Right renal cortex interstitium (tissue), 3 donors: ENCODE measurements at places on chromosomes 2 and 18. TPM values are rescaled to one million over a fixed set of nuclear protein-coding genes. Genes with fewer than 3 reads are reported as not detected.

- DNase-seq: no peak
Observed at GRCh38 chr2:147479358-147479757, 365.5 kb upstream of the ACVR2A start.

DNA sequence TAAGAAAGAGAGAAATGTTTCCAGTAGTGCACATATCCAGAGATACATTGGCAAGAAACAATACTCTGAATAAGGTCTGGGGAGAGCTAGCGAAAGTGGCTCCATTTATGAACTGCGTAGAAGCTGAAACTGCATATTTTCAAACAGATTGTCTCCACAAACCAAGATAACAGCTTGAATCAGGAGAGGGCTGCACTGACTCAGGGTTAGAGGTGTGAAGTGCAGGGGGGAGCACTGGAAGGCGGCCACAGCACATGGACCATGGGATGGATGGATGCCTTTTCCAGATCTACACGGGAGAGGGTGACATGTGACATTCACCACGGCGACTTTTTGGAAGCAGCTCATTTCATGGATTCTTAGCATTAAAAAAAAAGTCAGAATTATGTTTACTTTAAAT lies 729.4 kb downstream of the RNF144A start:
- DNase-seq: no peak

Gene C2orf66
- 0.35 TPM for polyA plus RNA-seq

- DNase-seq: no peak
Observed at GRCh38 chr2:159635006-159635789, 18.9 kb upstream of the BAZ2B start.

DNA sequence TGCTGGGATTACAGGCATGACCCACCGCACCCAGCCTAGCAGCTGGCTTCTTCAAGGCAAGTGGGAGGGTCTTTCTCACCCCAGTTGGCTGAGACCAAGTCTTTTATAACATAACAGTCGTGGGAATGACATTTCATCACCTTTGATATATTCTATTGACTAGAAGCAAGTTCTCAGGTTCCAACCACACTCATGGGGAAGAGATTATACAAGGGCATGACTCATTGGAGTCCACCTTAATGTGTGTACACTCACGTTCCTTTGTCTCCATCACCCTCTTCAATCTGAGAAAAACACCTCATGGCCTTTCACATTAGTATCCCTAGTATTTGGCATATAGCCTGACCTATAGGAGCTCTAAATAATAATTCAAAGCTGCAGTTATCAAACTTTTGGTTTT lies 2.8 kb upstream of the BBS5 start:
- no peak for DNase-seq

Gene TBR1
- polyA plus RNA-seq: not detected

- no peak for DNase-seq
Observed at GRCh38 chr2:234304950-234305349, 191.9 kb downstream of the ARL4C start.

Gene CDKL4
- 0.81 TPM for polyA plus RNA-seq

DNA sequence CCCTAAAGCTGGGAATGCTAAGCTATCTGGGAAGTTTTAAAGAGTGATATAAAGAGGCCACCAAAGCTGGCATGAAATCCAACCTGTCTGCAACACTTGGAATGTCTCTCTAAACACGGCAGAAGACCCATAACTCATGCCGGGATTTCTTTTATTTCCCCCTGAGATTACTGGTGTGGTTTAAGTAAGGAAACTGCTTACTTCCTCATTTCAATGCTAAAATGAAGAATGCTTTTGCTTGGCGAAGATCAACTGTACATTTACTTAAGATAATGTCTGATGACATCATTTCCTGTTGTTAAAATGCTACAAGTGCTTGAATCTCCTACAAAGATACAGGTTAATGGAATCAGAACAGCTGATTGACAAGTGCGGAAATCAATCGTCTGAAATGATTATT lies 353.8 kb upstream of the SALL3 start:
- no peak for DNase-seq

DNA sequence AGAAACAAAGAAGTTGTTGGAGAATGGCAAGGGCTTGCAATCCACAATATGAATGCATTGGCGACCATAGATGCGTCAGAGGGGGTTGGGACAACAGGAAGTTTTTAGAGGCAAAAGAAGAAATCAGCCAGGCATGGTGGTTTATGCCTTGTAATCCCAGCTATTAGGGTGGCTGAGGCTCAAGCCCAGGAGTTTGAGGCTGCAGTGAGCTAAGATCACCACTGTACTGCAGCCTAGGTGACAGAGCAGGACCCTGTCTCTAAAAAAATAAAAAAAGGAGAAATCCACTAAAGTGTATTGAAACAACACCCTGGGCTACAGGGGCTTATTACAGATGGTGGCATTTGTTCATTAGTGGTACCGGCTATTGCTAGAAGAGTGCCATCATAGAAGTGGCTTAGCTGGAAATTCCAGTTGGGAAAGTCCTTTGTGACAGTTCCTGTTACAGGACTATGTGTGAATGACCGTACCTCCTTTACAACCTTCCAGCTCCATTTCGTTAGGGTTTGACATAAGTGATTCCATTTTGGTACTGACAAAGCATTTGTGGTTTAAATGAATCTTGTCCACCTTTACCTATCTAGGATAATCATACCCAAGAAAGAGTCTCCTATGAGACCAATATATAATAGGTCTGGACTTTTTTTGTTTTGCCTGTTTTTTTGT lies 10.7 kb upstream of the WDSUB1 start:
- no peak for DNase-seq

- no peak for DNase-seq
Observed at GRCh38 chr2:220930271-220931076, 641.6 kb downstream of the EPHA4 start.

- no peak for DNase-seq
Observed at GRCh38 chr2:217614498-217614897, 388.3 kb downstream of the TNS1 start.

Gene TUBB6
- polyA plus RNA-seq: 54.1 TPM

GRCh38 chr2:109439986-109440385 lies 173.8 kb downstream of the SEPTIN10 start:
- no peak for DNase-seq

- no peak for DNase-seq
Observed at GRCh38 chr2:207511851-207512250, 17.9 kb upstream of the CREB1 start.

DNA sequence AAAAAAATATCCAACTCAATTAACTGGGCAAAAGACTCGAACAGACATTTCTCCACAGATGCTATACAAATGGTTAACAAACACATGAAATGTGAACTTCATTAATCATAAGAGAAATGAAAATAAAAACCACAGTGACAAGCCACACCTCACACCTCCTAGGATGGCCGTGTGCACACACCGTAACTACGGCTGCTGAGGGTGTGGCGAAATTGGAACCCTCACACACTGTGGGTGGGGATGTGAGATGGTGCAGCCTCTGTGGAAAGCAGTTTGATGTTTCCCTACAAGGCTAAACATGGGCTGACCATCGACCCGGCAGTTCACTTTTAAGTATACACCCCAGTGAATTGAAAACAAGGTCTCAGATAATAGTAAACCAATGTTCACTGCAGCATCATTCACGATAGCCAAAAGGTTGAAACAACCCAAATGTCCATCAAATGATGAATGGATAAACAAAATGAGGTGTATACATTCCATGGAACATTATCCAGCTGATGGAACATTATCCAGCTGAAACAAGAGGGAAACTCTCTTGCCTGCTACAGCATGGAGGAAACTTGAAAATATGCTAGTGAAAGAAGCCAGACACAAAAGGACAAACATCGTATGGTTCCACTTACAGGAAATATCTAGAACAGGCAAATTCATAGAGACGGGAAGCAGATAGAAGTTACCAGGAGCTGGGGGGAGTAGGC lies 32.2 kb downstream of the ZAP70 start:
- DNase-seq: no peak

Gene AP1S3
- polyA plus RNA-seq: 12.6 TPM

DNA sequence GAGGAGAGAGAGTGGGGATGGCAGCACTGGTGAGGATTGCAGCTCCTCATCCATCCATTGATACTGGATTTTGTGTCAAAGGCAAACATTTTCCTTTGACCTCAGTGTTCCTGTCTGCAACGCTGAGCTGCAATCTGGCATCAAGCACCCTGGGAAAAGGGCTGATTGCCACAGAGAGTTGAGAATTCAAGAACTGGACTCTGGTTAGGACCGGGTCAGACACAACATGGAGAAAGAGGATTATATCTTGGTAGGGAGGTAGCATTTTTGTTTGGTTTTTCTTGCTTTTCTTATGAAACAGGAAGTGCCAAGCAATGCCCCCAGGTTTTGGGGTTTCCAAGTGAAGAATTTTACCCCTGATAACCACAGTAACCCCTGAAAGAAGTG lies 81.9 kb upstream of the PKDCC start:
- no peak for DNase-seq

GRCh38 chr2:46846536-46846935 lies 69.1 kb downstream of the MCFD2 start:
- no peak for DNase-seq

- no peak for DNase-seq
Observed at GRCh38 chr2:160783474-160783873, 289.9 kb upstream of the RBMS1 start.

DNA sequence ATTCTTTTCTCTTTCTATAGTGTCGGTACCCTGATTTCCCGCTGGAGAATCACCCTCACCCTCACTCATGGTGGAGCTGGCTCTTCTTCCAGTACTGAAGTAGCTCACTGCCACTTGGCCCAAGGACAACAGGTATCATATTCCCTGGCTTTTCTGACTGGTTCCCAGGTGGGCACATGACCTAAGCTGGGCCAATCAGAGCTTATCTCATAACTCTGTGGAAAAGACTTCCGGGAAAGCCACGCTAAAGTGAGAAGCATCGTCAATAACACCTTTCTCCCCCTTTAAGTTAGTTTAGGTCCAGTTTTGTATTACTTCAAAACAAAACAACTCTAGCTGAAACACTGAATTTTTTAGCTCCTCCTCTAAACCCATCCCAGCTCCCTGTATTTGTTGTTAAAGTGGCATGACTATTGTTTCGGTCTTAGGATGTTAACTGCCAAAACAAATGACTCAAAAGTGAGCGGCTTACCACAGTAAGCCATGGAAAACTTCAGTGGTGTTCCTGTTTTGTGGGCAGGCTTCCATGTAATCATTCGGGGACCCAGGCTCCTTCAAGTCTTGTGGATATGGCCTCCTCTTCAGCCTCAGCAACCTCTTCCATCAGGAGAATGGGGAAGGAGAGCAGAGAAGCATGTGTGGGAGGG lies 137.4 kb upstream of the DLX2 start:
- no peak for DNase-seq

DNA sequence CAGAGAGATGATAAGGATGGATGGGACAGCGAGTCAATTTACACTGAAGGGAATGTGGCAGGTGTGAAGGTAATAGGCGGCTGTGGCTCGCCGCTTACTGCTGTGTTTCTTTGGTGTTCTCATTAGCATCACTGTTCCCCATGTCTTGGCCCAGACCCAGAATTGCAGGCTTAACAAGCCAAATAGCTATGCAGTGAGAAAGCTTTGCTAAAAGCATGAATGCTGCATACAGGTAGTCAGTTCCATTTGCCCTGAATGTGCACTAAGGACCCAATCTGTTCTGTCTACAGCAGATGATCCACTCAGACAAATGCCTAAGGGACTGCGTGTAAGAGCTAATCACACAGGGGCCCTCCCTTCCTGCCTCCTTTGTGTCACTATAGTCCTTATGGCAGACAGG lies 262.6 kb downstream of the DCDC2C start:
- DNase-seq: no peak

Gene NYAP2
- not detected for polyA plus RNA-seq

- DNase-seq: no peak
Observed at GRCh38 chr18:46055838-46056230, 16.2 kb downstream of the PSTPIP2 start.

- DNase-seq: peak; percentile 53
Observed at GRCh38 chr2:16546128-16546754, 119.4 kb downstream of the CYRIA start.

Gene CHRND
- 0.74 TPM for polyA plus RNA-seq

Gene GPBAR1
- 1.6 TPM for polyA plus RNA-seq

DNA sequence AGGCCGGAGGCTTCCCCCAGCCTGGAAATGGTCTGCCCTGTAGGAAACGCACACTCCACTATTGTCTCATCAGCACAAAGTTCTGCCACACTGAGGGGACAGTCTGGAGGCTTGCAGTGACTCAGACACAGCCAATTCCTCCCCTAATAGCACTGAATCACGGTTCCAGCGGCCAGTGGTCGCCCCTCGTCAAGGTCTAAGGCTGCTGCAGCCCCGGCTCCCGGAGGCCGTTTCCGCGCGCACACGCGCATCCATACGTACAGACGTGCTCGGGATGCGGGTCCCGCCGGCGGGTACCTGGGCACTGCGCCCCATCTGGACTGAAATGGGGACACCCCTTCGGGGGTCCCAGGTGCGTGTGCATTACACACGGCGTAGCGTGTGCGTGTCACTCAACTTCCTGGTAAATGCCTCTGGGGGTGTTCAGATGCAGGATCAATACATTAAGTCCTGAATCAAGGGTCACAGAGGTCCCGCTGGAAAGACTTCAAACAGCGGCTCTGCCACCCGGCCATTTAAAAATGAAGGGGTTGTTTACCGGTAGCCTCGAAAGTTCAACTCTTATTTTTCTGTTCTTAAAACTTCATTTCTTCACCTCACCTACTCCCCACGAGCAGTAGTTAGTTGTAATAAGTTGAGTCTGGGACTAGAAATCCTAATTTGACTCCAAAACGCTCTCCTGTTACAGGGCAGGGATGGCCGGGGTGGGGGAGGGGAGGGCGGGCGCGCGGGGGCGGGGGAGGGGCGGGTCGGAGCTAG lies 572 bp upstream of the ZNF516 start:
- no peak for DNase-seq

- no peak for DNase-seq
Observed at GRCh38 chr18:8865934-8866333, 160.6 kb downstream of the MTCL1 start.

DNA sequence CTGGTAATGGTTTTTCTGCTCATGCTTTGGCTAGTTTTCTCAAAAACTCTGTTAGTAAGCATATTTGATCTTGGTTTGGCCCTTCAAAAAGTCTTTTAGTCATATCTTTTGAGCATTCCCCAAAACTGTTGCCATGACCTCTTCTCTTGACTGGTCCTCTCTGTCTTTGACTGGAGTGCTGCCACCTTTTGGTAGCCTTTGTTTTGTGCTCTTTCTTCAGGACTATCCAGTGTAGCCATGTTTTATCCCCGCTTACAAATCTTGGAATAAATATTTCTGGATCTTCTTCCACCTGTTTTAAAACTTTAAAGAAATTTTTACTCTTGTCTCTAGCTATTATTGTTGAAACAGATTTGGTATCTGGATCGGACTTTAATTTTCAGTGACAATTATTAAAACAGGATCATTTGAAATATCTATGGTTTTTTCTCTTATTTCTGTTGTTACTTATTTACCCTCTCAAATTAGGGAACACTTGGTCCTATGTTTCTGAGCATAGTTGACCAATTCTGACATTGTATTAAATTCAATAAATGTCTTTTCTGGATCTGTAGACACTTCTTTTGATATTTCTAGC lies 965 bp upstream of the ELOA2 start:
- no peak for DNase-seq

Gene KYNU
- polyA plus RNA-seq: 8.1 TPM

Gene FSIP2
- polyA plus RNA-seq: 2.4 TPM

Gene TSPYL6
- not detected for polyA plus RNA-seq

GRCh38 chr2:238525990-238526389 lies 99.3 kb downstream of the ASB1 start:
- DNase-seq: no peak

Gene SLC11A1
- polyA plus RNA-seq: 0.56 TPM

Gene SRD5A2
- 0.08 TPM for polyA plus RNA-seq

GRCh38 chr2:198098918-198099317 lies 294.5 kb downstream of the PLCL1 start:
- no peak for DNase-seq

Gene KCNIP3
- 14.0 TPM for polyA plus RNA-seq

Gene C2orf80
- 0.21 TPM for polyA plus RNA-seq

GRCh38 chr2:148653437-148653836 lies 8.9 kb downstream of the EPC2 start:
- no peak for DNase-seq

Gene DHX57
- polyA plus RNA-seq: 31.1 TPM
